ENCODE measurements at places on chromosomes 7 and 10.

DNA sequence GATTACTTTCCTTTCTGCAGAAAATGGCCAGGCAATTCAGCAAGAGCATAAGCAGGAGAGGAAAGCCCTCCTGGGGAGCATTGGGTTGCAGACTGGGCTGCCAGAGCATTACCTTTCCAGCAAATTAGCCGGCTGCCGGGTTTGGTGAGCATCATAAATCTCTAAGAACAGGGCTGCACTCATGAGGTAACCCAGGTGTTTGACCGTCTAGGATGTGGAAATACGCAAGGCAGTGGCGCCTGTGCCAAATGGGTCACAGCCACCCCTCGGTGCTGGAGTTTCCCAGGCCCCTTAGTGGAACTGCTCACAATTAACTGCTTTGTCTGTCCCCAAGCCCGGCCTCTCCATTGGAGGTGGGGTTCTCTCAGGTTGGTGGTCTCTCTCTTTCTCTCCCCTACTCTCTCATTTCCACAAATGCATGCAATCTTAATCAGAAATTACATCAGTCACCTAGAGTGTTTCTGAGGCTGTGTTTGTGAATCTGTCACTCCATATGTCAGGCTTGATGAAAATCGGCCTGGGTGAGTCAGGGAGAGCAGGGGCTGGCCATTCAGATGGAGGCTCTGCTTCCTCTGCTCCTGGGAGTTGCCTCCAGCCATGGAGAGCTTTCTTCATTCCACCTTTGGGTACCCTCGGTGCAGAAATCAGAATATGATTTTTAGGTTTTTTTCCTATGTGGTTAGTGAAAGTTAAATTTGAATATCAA, 26.7 kb downstream of the PTN start:
- no peak for DNase-seq

DNA sequence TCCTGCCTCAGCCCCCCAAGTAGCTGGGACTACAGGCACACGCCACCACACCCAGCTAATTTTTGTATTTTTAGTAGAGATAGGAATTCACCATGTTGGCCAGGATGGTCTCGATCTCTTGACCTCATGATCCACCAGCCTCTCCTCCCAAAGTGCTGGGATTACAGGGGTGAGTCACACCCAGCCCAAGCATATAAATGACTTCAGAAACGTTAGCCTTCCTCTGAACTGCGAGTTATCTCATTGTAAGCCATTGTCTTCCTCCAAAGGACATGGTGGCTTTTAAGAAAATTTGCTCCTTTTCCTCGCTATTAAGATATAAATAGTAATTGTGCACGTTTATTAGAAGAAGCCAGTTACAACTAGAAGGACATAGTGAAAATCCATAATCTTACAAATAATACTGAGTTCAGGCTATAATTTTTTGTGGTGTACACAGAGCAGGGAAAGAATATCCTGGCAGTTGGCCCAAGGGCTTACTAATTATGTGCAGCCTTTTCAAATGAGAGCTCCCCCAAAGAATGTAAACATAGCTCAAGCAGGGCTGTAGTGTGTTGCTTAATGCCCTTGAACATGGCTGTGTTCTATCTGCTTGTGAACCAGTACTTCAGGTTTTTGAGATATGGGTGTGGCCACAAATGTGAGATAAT, 495.8 kb downstream of the PARD3 start:
- no peak for DNase-seq

DNA sequence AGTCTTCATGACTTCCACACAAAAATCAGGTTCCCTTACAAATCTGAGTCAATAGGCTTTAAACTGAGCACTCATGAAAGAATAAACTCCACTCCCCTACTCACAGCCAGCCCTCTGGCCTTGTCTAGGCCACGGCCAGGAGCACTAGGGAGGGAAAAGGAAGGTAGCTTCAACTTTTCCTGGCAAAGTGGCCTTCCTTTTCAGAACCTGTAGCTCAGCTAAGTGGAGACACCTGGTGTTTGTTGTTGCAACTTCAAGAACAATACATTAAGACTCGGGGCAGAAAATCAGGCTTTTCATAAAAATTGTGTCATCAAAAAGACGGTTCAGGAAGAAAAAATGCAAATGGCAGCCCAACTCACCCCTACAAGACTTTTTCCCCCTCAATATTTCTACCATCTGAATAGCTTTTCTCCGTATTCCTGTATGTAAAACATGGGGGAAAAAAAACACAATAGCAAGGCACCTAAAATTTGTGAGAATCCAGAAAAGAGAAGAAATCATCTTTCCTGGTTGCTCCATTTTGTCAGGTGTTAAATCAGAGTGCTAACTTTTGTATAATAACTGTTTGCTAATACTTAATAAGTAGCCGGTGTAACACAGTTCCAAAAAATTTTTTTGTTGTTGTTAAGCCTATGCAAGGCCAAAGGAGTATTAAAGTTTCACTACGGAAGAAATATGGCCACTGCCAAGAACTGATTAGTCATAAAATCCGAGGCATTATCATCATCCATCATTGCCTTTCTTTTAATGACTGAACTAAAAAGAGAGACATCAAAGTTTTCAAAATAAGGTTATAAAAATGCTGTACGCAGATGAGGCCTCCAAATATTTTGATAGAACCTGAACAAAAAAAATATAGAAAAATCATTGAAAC, 66.2 kb upstream of the ARID5B start:
- no peak for DNase-seq

DNA sequence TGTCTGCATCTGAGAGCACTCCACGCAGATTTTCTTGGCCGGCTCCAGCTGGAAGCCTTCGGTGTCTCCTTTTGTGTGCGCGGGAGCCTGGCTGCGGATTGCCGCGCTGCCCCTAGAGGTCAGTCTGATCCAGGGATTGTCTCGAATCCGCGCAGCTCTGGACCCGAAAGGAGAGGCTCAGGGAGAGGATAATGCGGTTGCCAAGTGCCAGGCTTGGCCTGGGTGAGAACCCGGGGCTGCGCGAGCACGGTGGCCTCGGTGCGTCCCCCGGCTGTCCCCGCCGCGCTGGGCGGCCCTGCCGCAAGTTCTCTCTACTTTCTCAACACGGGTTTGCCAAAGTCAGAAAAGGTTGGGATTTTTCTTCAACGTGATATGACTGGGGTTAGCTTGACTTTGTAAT, 140.9 kb downstream of the ADCYAP1R1 start:
- DNase-seq, result no peak

GRCh38 chr7:106071356-106071998, 40.6 kb downstream of the SYPL1 start:
- DNase-seq, result peak; percentile 15

GRCh38 chr7:97620495-97620894, 111.4 kb upstream of the TAC1 start:
- no peak for DNase-seq

DNA sequence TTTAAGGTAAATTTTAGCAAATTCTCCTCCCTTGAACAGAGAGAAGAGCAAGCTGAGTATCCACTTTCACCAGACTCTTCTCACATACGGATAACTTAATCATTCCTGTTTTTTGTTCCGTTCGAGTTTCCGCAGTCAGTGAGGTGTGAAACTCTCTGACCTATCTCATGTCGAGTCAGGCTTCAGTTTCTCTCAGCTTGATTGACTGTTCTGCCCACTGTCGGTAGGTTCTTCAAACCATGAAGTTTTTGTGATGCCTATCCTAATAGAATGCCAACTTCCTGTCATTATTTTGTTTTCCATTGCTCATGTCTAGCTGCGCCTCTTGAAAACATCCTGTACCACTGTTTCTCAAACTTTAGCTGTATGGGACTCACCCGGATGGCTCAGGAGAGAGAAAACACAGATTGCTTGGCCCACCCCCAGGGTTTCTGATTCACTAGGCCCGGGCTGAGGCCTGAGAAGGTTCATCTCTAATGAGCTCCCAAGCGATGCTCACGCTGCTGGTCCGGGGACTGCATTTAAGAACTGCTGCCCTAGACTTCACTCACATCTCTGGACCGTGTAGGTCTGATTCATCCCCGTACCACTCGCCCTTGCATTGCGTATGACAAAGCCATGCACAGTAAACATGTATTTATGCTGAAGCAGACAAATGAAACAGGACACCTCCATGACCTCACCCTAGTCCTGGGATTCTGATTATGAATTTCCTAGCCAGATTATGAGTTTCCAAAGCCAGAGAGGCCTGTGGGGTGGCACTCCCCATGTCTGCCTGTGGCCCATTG, 208.4 kb upstream of the AGK start:
- DNase-seq, result no peak

GRCh38 chr10:14736600-14737081, 38.1 kb downstream of the FAM107B start:
- DNase-seq, result no peak

DNA sequence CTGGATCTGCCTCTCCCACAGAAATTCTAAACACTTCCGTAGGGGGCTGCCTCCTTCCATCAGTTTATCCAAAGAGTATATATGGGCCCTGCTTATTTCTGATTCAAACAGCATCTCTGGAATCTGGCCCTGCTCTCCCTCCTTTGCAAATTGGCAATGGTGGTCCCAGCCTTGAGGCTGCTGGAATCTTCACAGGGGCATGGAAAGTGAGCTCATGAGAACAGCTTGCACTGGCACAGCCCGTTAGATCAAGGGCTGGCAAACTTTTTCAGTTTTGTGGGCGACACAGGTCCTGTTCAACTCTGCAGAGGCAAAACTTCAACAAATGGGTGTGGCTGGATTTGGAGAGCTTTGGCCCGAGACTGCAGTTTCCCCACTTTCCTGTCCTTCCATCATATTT, 526.9 kb downstream of the KCNMA1 start:
- DNase-seq, result no peak

GRCh38 chr7:75038508-75038907, 35.1 kb downstream of the RCC1L start:
- no peak for DNase-seq

DNA sequence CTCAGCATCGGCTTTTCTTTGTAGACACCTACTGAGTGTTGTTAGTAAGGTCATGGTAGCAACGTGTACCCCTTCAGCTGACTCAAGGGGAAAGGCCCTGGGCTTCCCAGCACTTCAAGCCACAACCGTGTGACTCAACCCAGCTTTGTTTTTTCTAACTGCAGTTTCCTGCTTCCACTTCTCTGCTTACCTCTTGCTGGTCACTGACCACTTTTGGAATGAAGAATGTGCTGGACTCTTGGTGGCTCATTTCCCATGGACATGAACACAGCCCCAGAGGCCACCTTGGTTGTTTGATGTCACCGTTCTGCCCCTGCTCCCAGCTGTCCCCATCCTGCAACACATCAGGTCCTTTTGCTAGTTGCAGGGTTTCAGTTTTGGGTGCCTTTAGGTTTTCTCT, 69.5 kb upstream of the ZNF438 start:
- DNase-seq, result peak; percentile 57

DNA sequence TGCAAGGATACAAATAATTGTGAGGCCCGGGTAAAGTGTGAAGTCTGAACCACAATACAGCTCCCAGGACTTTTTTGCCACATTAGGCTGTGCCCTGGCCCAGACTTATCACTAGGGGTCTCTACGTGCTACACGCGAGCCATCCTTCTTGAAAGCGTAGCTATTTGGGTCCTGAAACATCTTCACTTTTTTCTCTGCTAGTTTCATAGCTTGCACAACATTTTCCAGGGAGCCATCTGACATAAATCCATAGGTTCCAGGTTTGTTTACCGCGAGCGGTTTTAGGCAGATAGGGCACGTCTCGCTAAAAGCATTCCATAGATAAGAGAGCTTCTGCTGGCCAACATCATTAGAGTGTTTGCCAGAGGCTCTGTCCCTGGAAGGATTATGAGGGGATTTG, 226.5 kb downstream of the RPS24 start:
- no peak for DNase-seq

GRCh38 chr10:44864051-44864450, 47.1 kb upstream of the TMEM72 start:
- DNase-seq, result no peak

GRCh38 chr10:124033887-124034218, 59.5 kb downstream of the CHST15 start:
- no peak for DNase-seq

- no peak for DNase-seq
Measured at GRCh38 chr10:33617381-33618080, 283.1 kb upstream of the NRP1 start.

DNA sequence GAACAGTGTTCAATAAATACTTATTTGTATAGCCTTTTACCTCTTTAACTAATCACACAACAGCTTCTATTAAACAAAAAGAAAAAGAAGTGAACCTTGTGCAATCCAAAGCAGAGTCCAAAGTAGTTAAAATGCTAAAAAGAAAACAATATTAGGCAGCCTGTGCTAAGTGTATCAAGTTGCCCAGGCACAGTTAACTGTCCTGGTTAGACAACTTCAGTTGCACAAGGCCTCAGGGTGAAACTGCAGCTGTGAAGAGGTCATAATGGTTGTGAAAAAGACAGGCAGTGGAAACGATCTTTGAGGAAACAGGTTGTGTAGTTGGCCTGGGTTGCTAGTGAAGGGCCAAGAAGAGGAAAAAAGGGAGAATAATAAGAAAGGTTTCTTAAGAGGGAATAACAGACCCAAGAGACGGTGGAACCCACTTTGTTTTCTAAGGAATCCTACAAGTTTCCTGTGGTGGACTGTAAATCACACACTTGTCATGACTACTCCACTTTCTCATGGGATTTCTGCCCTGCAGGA, 6.0 kb upstream of the CROT start:
- no peak for DNase-seq

DNA sequence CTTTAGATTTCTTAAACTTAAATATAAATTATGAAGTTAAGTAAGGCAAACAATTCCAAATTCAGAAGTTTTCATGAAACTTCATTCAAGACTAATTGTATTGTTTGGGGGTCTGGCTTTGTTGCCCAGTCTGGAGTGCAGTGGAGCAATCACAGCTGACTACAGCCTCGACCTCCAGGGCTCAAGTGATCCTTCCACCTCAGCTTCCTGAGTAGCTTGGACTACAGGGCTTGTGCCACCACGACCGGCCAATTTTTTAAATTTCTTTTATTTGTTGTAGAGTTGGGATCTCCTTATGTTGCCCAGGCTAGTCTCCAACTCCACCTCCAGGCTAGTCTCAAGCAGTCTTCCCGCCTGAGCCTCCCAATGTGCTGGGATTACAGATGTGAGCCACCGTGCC, 12.5 kb downstream of the P4HA1 start:
- DNase-seq, result no peak

DNA sequence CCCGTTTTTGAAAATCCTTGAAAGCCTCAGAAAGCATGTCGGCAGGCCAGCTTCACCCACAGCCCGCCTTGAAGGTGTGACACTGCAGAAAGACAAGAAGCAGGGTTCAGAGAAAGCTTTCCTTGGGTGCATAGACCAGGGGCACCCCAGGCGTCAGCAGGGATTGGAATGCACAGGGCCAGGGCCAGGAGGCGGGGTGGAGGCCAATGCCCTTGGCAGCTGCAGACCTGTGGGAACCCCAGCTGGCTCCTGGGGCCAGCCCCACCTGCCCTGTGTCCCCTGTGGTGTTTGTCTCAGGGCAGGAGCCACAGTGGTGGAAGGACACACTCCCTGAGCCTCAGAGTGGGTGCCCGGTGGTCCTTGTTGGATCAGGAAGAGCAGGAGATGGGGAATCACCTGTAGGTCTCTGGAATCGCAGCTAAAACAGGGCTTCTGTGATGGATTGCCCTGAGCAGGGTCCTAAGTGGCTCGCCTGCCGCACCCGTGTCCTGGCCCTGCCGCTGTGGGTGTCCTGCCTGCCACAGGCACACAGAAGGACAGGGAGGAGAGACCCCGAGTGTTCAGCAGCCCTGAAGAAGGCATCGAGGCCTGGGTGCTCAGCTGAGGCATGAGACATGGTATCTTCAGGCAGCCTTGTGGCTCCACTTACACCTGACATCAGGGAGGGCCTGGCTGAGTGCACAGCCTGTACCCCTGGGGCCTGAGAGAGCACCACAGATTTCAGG, 32.5 kb downstream of the ANXA8 start:
- no peak for DNase-seq
